ENCODE measurements at places on chromosomes 4 and X.

- no peak for DNase-seq
Observed at GRCh38 chr4:95360906-95361695, 187.7 kb downstream of the UNC5C start.

GRCh38 chr4:74376888-74377483 lies 12.0 kb downstream of the EREG start:
- DNase-seq, result no peak

- no peak for DNase-seq
Observed at GRCh38 chrX:82335772-82336171, 1133.9 kb downstream of the SH3BGRL start.

DNA sequence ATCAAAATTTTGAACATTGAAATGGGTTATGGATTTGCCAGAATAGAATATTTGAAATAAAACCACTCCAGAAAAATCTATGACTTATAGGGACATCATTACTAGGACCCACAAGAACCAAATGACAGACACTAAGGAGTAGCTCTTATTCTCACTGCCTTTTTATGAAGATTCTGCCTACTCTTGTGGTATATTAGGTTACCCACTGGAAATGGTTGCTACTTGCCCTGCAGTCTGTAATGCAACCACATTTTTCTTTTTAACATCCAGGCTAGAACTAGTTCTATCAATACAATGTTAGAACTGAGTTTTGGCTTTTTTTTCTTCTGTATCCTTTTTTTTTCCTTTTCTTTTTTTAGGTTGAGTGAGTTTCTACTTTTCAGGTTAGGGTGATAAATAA lies 158.9 kb downstream of the PPP1R2C start:
- DNase-seq, result no peak

- DNase-seq, result no peak
Observed at GRCh38 chr4:150308824-150309472, 230.7 kb downstream of the DCLK2 start.

GRCh38 chr4:184420402-184420801 lies 53.9 kb downstream of the IRF2 start:
- DNase-seq, result no peak

GRCh38 chrX:11458170-11458569 lies 165.0 kb downstream of the AMELX start:
- DNase-seq, result no peak

GRCh38 chr4:174397366-174398155 lies 113.8 kb downstream of the CEP44 start:
- no peak for DNase-seq

DNA sequence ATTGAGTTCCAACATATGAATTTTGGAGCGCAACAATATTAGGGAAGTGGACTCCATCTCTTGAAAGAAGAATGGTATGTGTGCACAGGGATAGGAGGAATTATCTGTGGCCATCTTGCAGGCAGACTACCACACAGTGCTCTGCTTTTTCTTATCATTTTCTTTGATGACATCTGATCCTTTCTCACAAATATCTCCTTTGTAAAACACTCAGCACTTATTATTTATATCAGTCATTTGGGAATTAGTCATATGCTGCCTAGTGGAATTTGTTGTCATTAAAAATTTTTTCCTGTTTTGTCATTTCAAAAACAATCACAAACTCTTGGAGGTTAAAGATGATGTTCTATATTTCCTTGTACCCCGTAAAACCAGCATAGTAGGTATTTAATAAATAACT lies 444.3 kb upstream of the ATOH1 start:
- no peak for DNase-seq

- no peak for DNase-seq
Observed at GRCh38 chrX:107700317-107700774, 72.0 kb downstream of the PRPS1 start.

- DNase-seq, result no peak
Observed at GRCh38 chr4:138833974-138834373, 181.6 kb upstream of the NOCT start.

DNA sequence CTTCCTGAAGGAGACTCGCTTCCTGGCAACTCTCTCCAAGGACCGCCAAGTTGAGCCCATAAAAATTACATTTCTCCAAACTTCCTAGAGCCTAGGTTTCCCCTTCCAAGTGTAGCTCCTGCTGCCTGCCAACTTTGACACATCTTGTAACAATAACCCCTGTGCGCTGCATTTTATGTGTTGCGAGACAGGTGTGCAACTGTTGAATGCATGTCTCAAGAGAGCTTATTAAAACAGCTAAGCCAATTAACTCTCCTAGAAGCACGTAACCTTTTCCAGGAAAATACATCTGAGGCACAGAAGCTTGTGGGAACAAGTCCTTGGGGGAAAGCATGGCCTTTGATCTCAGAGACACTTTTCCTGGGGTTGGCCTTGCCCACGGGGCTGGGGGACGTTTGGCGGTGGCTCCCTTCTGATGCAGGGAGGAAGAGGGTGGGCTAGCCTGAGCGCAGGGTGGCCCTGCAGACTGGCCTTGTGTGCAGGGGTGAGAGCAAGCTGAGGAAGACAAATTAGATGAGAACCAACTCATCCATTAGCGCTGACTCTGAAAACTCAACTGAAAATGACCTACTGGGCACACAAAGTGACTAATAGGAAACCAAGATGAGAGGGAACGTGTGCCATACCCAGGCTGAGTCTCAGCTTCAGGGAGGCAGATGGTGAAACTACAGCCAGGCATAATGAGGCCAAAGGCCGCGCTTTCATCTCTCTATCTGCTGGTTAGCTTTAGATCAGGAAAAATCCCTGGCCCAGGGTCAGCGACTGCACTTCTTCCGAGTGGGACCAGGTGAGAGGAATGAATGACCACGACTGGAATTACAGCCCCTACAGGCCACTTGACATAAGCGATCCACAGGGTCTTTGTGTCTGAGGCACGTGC lies 75.3 kb downstream of the ENPP6 start:
- DNase-seq, result no peak

- DNase-seq, result no peak
Observed at GRCh38 chr4:110075083-110075738, 123.2 kb downstream of the ELOVL6 start.

DNA sequence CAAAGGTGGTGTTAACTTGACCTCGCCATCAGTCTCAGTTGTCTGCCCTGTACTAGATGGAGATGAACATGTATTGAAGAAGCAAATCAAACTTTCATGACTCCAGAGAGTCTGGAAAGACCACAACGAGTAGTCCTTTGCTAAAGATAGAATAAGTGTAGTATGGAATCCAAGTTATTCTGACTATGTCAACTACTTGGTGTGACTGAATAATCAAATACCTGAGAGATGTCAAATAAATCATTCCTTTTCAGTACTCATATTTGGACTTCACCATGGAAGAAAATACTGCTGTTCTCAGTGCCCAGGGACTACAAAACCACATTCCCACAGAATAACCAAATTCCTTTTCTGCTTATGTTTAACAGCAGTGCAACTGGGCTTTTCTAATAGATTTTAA lies 161.2 kb upstream of the SPRY1 start:
- DNase-seq, result no peak

DNA sequence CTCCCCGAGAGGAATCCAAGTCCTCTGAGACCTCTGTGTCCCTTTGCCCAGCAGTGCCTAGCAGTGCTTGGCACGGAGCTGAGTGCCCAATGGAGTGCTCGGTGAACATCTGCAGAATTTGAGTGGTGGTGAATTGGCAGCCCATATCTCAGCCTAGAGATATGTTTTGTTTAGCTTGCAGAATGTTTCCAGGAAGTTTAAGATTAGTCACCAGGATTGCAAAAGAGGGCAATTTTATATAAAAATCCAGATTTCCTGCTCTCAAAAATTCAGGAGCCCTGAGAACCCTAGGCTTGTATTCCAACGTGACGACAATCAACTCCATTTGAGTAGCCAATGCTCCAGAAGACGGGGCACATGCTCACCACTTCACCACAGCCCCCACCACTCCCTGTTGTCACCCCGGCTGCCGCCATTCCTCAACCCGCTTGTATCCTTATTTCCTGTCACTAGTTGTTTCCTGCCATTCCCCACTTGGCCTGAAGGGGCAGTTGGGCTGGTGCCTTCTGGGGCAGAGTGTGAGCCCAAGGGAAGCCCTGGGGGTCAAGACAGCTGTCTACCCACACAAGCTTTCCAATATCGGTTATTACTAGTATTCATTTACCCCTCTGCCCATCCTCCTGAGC lies 116.9 kb downstream of the EFNB1 start:
- no peak for DNase-seq

Measured in stimulated activated CD8-positive, alpha-beta memory T cell treated with anti-CD3 and anti-CD28 coated beads, Interleukin-7, amount 100 ng/mL, for 1 hour (primary cell).